Neuronal stem cell (in vitro differentiated cells): ENCODE measurements at places on chromosomes 3 and 15.

- no peak for DNase-seq
- no peaks in the 10 kb centered on the region for H3K36me3 ChIP-seq
- no peak overlapping the region for H3K4me3 ChIP-seq
- no peaks in the 10 kb centered on the region for H3K4me1 ChIP-seq
Observed at GRCh38 chr3:136022529-136023263, 57.2 kb downstream of the PPP2R3A start.

DNA sequence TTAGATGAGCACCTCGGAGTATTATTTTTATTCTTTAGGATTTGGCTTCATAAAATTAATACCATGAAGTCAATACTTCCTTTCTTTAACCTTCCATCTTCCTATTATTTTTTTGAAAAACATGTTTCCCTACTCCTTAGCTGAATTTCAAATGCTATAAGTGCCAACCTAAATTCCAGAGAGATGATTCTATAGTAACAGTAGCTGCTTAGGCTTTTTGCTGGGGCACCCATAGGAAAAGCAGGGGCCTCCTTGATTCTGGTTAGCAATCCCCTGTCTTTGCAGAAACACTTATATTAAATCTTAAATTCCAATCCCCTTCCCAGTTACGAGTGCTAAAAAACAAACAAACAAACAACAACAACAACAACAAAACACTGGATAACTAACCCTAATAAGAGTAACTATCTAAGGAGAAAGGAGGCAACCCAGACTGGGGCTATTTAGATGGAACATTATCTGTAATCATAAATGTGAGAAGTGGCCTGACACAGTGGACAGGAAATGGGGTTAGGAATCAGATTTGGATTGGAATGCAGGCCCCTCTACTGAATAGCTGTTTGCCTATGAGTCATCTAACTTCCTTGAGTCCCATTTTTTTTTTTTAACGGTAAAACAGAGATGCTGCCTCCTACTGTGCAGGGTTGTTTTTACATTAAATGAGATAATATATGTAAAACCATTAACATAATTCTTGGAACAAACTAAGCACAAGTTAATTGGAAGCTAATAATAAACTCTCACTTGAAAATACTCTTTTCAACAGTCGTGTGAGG, 148.1 kb downstream of the WDR72 start:
- no peak overlapping the region for H3K27ac ChIP-seq
- no peaks in the 10 kb centered on the region for H3K36me3 ChIP-seq
- no peak overlapping the region for H3K4me3 ChIP-seq
- no peaks in the 10 kb centered on the region for H3K27me3 ChIP-seq
- H3K4me1 ChIP-seq, result no peaks in the 10 kb centered on the region

DNA sequence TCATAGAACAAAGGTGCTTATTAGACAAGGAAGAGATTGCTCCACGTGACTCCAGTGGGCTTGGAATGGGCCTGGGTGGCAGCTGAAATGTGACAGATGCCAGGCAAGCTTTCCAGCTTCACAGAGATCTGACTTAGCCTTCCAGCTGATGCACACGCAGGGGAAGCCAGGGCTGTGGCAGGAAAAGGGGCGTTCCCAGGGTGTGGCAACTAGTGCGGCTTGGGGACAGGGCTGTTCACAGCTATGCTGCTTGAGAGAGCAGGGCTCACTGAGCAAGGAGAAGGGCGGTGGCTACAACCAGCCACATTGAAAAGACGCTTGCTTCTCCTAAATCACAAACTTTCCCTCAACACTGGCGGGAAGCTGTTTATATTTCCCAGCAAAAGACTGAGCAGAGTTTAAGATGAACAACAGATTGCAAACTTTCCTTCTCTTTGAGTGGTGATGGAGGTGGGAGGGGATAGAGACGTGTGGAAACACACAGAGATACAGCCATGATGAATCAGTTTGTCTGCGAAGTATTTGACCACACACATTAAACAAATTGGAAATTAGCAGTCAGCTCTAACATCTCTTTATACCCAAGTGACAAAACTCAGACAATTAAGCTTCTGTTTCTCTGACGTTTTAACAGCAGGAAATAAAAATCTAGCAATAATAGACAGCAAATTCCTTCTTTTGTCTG, 127.5 kb downstream of the BDH1 start:
- DNase-seq, result no peak
- no peak overlapping the region for H3K27ac ChIP-seq
- H3K4me1 ChIP-seq, result peaks cover 2% of the 10 kb centered on the region
- no peak overlapping the region for H3K4me3 ChIP-seq
- H3K36me3 ChIP-seq, result no peaks in the 10 kb centered on the region
- no peaks in the 10 kb centered on the region for H3K27me3 ChIP-seq

DNA sequence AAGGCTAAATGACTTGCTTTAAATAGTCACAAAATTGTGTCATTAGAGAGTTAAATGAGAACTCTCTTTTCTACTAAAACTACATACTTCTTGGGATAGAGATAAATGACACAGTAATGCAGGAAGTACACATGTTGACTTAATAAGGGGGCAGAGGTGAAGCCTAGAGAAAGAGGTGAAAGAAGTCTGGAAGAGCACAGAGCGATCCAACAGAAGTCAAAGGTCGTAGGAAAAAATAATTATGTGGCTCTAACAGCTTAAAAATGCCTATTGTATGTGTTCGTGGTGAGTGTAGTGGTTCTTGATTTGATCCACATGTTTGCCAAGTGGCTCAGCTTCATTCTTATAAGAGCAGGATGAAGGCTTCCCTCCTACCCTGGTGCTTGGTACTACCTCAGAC, 61.7 kb downstream of the TMEM212 start:
- no peaks in the 10 kb centered on the region for H3K4me1 ChIP-seq
- H3K36me3 ChIP-seq, result no peaks in the 10 kb centered on the region
- H3K27me3 ChIP-seq, result no peaks in the 10 kb centered on the region

DNA sequence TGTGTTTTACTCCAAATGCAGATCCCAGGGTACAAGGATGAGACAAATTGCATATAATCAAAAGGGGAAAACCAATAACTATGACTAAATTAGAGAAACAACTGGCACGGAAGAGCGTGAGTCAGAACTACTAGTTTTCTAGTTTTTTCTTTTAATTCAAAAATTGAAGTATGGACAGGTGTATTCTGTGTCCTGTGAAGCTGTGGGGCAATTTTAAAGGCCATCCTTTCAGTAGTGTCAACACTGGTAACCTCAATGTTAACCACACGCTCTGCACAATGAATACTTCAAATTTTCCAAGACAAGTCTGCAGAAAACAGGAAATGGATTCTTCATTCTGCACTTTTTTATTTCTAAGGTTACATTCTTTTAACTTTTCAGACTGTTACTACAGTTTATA, 32.5 kb upstream of the GOLGA8A start:
- no peaks in the 10 kb centered on the region for H3K27me3 ChIP-seq
- DNase-seq, result no peak
- H3K27ac ChIP-seq, result no peak overlapping the region

GRCh38 chr15:22808240-22808639, 21.8 kb downstream of the NIPA1 start:
- H3K27me3 ChIP-seq, result no peaks in the 10 kb centered on the region
- H3K36me3 ChIP-seq, result no peaks in the 10 kb centered on the region
- no peak overlapping the region for H3K4me3 ChIP-seq
- no peaks in the 10 kb centered on the region for H3K4me1 ChIP-seq
- no peak for DNase-seq

DNA sequence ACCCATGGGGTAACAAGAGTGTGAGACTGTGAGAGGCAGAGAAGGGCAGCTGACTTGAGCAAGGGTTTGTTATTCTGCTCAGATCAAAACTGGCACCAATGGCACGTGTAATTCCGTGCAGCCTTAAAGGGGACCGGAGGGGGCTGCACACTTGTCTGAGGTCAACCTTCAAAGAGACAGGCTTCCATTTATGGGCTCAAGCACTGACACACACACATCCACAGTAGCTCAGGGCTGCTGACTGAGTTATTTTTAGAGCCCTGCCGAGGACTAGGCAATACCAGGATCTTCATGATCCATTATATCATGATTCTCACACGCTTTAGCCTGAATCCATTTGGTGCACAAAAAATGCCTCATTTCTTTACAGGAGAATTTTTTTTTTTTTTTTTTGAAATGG, 20.6 kb upstream of the SPTBN5 start:
- no peak overlapping the region for H3K27ac ChIP-seq
- no peak overlapping the region for H3K4me3 ChIP-seq
- no peak for DNase-seq
- no peaks in the 10 kb centered on the region for H3K4me1 ChIP-seq
- peaks cover 14% of the 10 kb centered on the region for H3K36me3 ChIP-seq

DNA sequence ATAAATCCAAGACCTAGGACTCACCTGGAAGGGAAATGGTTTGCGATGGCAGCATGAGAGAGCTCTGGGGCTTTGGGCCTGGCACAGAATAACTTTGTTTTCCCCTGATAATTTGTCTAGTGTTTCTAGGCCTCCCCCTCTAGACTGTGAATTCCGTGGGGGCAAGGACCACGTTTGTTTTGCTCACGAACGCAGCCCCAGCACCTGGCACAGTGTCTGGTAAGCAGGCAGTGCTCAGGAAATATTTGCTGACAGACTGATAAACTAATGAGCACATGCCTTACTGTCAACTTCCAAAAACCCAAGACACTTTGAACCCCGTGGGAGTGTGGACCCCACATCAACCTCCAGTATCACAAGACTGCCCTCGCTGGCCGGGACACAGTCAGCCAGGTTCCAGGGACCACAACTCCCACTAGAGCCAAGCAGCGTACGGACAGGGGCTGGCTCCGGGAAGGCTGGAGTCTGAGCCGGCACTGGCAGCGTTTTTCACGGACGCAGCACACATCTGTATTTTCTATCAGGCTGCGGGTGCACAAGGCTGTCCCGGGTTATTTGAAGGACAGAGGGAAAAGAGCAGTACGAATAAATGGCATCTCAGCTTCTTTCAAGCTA, 146.5 kb downstream of the XXYLT1 start:
- H3K4me3 ChIP-seq, result no peak overlapping the region
- H3K4me1 ChIP-seq, result peaks cover 4% of the 10 kb centered on the region
- H3K27me3 ChIP-seq, result no peaks in the 10 kb centered on the region
- no peaks in the 10 kb centered on the region for H3K36me3 ChIP-seq
- DNase-seq, result no peak

DNA sequence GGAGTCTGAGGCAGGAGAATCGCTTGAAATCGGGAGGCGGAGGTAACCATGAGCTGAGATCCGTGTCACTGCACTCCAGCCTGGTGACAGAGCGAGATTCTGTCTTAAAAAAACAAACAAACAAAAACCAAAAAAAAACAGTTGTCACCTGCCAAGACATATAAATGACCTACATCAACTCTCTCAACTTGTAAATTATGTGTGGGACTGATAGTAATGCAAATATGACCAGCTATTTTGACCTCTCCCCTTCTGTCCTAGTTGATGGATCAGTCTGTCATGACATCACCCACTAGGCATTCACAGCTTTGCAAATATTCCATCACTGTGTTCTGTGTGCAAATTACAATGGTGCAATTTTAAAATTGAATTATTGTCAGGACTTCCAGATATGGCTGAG, 175.4 kb downstream of the EBLN2 start:
- DNase-seq, result no peak
- no peaks in the 10 kb centered on the region for H3K36me3 ChIP-seq
- H3K27me3 ChIP-seq, result no peaks in the 10 kb centered on the region
- H3K4me3 ChIP-seq, result no peak overlapping the region

GRCh38 chr3:95654570-95655362, 1159.6 kb upstream of the EPHA6 start:
- H3K4me3 ChIP-seq, result no peak overlapping the region
- no peaks in the 10 kb centered on the region for H3K36me3 ChIP-seq
- H3K27ac ChIP-seq, result no peak overlapping the region
- no peak for DNase-seq
- H3K27me3 ChIP-seq, result no peaks in the 10 kb centered on the region

GRCh38 chr3:120274739-120275167, 10.3 kb downstream of the GPR156 start:
- H3K4me1 ChIP-seq, result no peaks in the 10 kb centered on the region
- no peak for DNase-seq
- no peak overlapping the region for H3K4me3 ChIP-seq
- H3K27ac ChIP-seq, result no peak overlapping the region
